ENCODE measurements at places on chromosomes 16 and 17. TPM values are rescaled to one million over a fixed set of nuclear protein-coding genes. Genes with fewer than 3 reads are reported as not detected.

The CLEC19A gene
- total RNA-seq, result 0.08 TPM

The SLC5A10 gene
- total RNA-seq, result 0.18 TPM

The SCARF1 gene
- 0.22 TPM for total RNA-seq

The EDC4 gene
- 50.7 TPM for total RNA-seq

The MT1G gene
- not detected for total RNA-seq

The C16orf96 gene
- not detected for total RNA-seq

Data from A549 treated with RU486 at 1 μM for 4 hours (cell line).